ENCODE measurements at places on chromosomes 16 and 17.

GRCh38 chr17:4573669-4574068, 10.7 kb upstream of the SMTNL2 start:
- no peak for DNase-seq

- DNase-seq: peak; percentile 45
These were observed at the start of gene ALOXE3 for GRCh38 chr17:8117980-8118768. ALOXE3 (minus strand) TSS chr17:8118514; CDS start chr17:8117990, 524 bp downstream.

GRCh38 chr16:67775273-67775672, 31.1 kb downstream of the RANBP10 start:
- no peak for DNase-seq

DNA sequence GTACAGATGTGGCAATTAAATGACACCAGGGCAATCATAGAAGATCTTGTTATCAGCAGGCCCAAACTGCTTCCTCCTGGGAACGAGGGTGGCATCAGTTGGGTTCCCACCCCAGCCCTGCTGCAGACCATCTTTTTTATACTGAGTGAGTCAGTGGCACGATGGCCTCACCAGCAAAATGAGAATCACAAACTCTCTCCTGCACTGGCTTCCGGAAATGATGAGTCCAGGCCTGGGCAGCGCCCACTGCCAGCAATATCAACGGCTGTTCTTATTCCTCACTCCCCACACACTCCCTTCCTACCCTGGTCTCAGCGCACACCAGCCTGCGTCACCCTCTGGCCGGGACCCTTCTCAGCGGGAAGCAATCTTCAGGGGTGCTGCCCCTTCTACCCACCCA, 340.3 kb downstream of the FOXL1 start:
- no peak for DNase-seq

- DNase-seq: no peak
These were observed 7.1 kb downstream of the TMEM114 start for GRCh38 chr16:8583199-8583598.

GRCh38 chr17:57512258-57512657, 232.8 kb downstream of the CCDC182 start:
- DNase-seq: no peak

DNA sequence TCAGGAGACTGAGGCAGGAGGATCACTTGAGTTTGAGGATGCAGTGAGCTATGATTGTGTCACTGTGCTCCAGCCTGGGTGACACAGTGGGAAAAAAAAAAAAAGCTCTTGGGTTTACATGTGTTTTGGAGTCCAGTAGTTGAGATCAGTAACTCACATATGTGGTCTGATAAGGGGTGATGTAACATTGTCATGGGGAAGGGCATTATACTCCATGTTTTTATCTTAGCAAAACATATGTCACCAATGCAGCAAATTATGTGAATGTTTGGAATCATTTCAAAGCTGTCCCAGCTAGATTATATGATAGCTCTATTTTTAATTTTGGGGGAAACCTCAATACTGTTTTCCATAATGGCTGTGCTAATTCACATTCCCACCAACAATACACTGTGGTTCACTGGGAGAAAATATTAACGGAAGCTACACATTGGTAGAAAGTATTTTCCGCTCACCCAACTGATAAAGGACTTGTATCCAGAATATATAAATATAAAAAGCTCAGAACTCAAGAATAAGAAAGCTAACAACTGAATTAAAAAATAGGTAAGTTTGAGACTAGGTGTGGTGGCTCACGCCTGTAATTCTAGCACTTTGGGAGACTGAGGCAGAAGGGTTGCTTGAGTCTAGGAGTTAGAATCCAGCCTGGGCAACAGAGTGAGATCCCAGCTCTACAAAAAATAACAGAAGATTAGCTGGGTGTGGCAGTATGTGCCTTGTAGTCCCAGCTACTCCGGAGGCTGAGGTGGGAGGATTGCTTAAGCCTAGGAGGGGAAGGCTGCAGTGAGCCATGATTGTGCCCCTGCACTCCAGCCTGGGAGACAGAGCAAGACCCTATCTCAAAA, 224.1 kb upstream of the TBX2 start:
- no peak for DNase-seq

DNA sequence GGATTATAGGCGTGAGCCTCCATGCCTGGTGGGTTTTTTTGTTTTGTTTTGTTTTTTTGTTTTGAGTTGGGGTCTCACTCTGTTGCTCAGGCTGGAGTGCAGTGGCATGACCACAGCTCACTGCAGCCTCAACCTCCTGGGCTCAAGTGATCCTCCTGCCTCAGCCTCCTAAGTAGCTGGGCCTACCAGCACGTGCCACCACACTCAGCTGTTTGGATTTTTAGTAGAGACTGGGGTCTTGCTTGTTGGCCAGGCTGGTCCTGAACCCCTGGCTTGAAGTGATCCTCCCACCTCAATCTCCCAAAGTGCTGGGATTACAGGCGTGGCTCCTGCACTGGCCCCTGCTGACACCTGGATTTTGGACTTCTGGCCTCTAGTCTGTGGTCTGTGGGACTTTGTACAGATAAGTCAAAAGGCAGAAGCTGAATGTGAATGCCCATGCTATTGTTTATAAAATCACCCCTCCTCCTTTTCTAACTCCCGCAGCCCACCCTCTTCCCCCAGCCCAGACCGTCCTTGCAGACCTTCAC, 5.7 kb downstream of the SNAI3 start:
- DNase-seq: no peak

GRCh38 chr17:45970659-45971058, 28.4 kb upstream of the STH start:
- DNase-seq: no peak

GRCh38 chr16:15610369-15610871, 32.5 kb downstream of the MARF1 start:
- DNase-seq: no peak

Measured in right hindlimb (tissue), 1 donor.